Hematopoietic multipotent progenitor cell treated with erythropoietin and hydrocortisone succinate and interleukin-3 and kit ligand, for 6 days (in vitro differentiated cells): ENCODE measurements at places on chromosomes 7 and 10.

- DNase-seq, result no peak
Measured at GRCh38 chr10:63237396-63237795, 104.3 kb downstream of the NRBF2 start.

DNA sequence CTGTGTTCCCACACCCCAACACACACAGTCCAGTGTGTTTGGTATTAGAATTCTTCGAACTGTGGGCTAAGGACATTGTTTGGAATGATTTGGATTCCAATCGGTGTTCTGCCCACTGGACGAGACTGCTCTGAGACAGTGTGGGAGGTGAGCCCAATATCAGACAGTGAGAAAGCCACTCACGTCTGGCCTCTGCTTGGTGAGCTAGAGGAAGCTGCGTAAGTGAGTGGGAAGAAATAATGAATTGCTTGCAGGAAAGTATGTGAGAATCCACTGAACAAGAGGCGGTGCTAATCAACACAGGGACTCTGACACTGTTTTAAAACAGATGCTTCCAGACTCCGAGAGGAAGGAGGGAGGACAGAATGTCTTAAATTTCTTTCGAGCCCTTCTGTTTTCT, 675.0 kb upstream of the ANKRD30A start:
- DNase-seq, result no peak

GRCh38 chr10:29245476-29245875, 43.4 kb upstream of the LYZL1 start:
- DNase-seq, result no peak

DNA sequence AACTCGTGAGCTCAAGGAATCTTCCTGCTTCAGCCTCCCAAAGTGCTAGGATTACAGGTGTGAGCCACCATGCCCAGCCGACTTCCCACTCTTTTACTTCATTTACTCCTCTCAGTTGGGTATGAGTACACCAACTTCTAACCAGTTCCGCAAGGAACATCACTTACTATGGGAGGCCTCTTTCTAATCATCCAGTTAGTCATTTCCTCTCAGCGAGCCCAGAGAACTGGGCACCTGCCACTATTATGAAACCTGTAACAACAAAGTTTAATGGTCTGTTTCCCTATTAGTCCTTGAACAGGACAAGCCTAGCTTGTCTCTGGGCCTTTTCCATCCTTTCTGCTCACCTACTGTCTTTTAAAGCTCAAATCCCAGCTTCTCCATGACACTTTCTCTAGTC, 88.8 kb downstream of the DNMBP start:
- no peak for DNase-seq

- no peak for DNase-seq
Measured at GRCh38 chr7:90271753-90272152, 26.8 kb downstream of the CFAP69 start.

DNA sequence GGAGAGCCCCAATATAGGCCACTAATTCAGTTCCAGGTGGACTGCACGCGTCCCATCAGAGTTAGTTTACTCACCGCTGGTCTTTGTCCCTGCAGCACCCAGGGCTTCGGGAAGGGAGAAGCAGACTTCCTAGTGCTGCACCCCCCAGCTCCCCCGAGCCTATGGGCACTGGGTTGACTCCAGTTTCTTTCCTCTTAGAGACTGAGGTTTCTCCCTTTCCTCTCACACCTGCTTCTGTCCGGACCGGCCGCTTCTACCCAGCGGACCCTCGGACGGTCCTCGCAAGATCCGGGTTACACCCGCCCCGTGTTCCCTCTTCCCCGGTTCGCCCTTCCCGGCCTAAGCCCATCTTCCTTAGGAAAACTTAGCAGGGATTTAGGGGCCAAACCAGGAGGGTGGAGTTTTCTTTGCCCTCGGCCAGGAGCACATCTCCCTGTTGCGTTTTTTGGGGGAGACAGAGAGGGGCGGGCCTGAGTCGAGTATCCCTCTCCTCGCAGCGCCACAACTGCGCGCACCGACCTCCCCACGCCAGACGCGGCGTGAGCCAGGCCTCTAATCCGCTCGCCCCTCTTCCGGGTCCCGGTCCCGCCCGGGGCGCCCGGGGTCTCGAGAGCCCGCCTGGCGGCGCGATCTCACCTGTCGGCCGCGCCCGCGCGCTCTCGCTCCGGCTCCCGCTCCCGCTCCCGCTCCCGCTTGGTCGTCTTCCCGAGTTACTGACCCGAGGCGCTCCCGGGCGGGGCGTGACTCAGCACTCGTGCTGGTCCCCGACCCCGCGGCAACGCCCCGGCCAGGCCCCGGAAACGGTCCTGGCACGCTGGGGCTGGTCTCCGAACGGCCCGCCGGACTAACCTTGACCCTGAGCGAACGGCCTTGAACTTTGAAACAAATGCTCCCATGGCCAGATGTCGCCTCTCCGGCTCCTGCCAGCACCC, at the start of gene AIFM2:
AIFM2 (minus strand) TSS at position 728 of the 932 bp plus-strand sequence. CDS start 8,741 bp downstream, outside the sequence.
- DNase-seq, result peak; percentile 65
